ENCODE measurements at places on chromosomes 11 and 22.

DNA sequence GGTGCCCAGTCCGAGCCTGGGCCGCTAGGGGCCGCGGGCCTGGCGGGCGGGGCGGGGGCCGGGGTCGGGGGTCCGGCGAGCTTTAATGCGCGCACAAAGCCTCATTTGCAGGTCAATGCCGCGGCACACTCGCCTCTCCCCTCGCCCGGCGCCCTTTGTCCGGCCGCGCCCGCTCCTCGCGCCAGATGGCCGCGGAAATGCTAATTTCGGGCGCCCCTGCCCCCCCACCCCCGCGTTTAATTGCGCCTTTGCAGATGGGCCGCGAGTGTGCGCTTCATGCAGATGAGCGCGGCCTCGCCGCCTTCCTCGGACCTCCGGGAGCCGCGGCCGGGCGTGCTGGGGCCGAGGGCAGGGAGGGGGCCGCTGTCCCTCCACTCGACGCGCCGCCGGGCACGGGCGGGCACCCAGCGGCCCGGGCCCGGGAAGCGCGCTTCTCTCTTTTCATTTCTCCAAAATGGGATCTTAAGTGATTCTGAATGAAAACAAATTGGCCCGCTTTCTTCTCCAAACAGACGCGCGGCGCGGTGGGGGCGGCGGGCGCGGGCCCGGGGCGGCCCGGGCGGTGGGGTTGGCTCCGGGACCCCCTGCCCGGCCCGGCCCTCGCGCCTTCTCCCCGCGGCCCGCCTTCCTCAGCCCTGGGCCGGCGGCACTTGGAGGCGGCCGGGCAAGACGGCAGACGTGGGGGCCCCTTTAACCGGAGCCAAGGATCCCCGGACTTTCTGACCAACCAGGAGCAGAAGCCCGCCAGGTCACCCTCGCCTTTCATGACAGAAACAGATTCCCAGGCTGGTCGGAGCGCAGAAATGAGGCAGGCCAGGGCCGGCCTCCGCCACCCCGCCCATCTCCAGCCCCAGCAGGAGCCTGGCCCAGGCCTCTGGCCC is 22.9 kb downstream of the CDKN1C start:
- DNase-seq = no peak

- DNase-seq = no peak
Measured at GRCh38 chr11:73374151-73374550, 2.0 kb upstream of the RELT start.

DNA sequence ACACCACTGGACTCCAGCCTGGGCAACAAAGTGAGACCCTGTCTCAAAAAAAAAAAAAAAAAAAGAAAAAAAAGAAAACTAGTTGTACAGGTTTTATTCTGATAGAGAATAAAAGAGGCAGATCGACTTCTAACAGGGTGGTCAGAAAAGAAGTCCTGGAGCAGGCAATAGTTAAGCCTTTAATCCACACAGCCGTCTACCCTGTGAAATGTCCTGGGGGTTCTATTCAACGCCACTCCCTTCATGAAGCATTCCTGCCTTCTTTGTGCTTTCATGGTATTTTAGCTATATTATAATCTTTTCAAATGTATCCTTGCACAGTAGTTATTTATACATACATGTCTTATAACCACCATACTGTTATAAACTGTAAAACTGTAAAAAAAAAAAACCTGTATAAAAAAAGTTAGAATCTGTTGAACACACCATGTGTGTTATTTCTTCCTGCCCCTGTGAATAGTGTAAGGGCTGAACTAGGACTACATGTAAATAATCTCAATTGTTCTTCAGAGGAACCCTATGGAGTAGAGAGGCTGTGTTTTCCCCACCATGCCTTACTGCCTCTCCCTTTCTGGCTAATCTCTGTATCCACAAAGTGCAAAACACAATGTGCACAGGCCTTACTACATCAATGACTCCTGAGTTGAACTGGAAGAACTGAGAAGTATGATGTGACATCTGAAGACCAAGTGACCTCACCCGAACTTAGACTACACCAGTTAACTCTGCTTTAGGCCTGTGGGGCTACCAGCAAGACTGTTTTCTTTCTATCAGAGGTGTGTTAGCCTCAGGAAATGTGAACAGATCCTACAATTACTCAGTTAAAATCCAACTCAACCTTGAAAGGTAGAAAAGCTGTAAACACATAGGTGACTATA is 25.3 kb downstream of the PRCP start:
- no peak for DNase-seq

DNA sequence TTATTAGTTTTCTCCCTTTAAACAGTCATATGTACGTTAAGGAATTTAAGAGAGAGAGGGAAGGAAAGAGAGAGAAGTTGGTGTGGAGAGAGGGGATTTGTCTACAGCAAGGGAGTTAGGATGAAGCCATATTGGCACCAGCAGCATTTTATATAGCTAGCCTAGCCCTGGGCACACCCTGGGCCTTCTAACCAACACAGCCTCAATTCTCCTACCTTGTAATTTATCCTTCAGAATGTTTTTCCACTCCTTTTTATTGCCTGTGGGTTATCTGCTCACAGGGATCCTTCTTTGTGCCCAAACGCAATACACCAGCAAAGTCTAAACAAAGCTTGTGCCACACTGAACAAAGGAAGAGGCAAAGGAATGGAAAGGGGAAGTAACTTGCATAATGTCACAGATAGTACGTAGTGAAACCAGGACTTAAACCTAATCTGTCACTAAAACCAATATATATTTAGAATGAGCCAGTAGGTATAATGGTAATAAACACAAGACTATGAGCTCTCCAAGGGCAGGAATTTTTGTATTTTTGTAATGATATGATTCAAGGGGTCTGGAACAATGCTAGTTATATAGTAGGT is 613.8 kb upstream of the TENM4 start:
- DNase-seq = no peak

- DNase-seq = no peak
Measured at GRCh38 chr11:57055744-57056143, 67.0 kb downstream of the OR5AK2 start.

GRCh38 chr11:35281169-35281688 is 138.1 kb downstream of the SLC1A2 start:
- DNase-seq = no peak

DNA sequence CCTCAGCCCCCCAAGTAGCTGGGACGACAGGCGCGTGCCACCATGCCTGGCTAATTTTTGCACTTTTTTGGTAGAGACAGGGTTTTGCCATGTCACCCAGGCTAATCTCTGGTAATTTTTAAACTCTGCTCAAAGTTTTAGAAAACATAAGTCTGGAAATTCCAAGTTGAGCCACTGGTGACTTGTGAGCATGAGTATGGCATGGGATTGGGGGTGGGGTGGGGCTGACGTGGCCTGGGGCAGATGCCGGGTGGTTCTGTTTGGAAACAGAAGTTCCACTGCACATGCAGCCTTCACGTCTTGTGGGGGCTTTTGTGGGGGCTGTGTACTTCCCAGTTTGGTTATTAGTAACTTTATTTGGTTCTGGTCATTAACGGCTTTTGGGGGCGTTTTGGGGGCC is 67.3 kb downstream of the PTPRJ start:
- no peak for DNase-seq

DNA sequence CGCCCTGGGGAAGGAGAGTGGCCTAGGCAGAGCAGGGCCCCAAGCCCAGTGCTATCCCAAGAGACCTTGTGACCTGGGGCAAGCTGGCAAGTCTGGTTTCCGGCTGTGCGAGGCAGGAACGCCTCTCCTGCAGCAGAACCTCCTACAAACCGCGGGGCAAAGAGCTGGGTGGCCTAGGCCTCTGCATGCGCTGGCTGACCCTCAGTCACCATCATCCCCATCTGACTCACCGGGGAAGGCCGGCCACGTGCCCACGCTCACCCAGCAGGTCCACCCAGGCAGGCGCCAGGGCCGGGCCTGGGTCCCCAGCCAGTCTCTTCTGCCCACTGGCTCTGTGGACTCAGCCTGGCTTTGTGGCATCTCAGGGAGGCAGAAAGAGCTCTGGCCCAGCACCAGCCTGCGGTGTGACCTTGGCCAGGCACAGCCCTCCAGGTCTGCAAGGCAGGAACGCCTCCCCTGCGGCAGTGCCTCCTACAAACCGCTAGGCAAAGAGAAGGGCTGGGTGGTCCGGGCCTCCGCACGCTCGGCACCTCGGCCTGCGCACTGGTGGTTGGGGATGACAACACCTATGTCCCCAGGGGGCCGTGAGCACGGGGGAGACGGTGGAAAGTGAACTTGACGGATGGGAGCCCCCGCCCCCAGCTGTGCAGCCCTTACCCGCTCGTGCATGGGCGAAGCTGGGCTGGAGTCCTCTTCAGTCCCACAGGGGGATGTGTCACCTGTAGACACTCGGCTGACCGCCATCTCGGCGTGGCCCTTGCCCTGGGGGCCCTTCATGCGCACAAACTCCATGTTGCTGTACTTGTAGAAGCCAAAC is 38.2 kb downstream of the KIAA0930 start:
- no peak for DNase-seq

DNA sequence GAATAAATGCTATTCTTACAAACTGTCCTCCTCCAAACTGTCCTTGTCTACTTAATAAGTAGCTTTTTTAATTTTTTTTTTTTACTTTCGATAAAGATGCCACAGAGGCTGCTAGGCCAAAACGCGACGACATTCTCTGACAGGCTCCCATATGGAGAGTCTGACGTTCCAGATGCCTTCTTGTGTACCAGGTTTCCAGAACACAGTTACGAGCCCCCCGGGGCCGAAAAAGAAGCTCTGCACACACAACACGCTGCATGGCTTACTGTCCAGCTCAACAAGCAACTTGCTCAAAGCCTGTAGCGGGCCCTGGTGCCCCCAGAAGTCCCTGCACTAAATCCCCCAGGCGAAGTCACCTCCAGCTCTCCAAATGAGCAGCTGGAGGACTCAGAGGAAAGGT is 39.3 kb downstream of the LARGE1 start:
- DNase-seq = no peak

DNA sequence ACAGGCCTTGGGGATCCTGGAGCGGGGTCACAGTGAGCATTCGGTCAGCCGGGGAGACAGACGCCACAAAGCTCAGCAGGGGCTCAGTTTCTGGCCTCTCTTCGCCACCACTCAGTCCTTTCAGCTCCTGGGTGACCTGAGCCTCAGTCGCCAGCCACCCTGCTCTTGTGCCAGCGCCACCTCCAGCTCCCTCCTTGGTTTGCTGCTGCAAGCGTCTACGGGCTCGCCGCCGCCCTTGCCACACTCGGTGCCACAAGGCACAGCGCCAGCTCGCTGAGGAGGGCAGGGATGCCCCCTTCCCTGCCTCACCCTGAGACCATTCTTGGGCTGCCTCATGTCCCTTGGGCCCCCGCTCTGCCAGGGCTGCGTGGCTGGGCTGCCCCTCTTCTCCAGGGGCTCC is 1.5 kb upstream of the EEF1G start:
- no peak for DNase-seq

- DNase-seq = no peak
Measured at GRCh38 chr22:28344918-28345703, 334.5 kb downstream of the TTC28 start.

GRCh38 chr11:94776351-94777321 is 8.5 kb downstream of the AMOTL1 start:
- no peak for DNase-seq

GRCh38 chr11:76638270-76639197 is 32.0 kb downstream of the LRRC32 start:
- DNase-seq = no peak

- no peak for DNase-seq
Measured at GRCh38 chr22:48104766-48105165, 1342.3 kb downstream of the TBC1D22A start.

DNA sequence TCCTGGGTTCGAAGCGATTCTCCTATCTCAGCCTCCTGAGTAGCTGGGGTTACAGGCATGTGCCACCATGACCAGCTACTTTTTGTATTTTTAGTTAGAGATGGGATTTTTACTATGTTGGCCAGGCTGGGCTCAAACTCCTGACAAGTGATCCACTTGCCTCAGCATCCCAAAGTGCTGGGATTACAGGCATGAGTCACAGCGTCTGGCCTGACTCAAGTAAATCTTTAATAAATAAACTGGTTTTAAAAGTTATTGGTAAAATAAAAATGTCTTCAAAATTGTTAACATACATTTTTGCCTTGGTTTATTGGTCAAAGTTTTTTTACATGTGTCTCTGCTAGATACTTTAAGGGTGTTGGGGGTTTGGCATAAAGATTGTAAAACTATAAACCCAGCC is 7.3 kb upstream of the PES1 start:
- DNase-seq = no peak

- no peak for DNase-seq
Measured at GRCh38 chr11:82855616-82856015, 44.6 kb downstream of the PRCP start.

DNA sequence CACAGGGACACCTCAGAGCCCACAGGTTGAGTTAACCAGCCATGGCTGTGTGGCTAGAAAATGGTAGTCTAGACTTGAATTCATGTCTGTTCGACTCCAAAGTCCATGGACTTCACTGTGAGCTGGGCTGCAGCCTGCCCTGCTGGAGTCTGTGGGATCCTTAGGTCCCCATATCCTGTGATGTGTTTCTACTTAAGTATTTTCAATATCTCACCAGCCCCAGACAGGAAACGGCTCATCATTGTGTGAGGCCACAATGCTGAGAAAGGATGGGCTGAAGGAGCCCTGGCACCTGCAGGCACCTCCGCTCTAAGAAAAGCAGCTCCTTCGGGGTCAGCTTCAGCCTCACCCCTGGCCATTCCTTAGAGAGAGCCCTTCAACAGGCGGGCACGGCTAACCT is 93.1 kb downstream of the NAT10 start:
- no peak for DNase-seq

DNA sequence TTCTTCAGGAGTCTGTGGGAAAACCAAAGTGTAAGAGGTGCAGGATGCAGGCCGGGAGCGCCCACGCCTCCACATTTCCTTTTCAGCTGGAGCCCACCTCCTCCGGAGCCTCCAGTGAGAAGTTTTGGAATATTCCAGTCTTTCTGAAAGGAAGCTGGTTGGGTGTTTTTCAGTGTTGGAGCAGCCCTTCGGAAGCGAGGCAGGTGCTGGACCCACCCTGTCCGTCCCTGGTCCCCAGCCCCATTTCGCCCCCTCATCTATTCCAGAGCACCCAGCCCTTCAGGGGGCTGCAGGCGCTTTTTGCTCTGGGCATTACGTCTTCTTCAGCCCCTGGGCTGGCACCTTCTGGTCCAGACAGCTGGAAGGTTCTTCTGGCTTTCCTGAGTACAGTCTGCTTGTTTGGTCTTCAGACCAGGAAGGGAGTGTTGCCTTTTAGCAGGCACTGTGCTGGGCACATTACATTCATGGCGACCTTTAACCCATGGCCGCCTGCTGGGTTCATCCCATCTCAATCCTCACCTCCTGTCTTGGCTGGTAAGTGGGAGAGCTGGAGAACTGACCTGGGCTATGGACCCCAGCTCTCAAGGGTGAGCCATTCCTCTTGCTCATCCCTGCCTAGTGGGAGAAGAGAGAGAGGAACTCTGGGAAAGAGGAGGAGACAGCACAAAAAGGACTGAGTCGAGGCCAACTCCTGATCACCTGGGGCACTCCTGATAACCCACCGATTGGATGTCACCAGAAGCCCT is 710 bp upstream of the THY1 start:
- DNase-seq = no peak

All from iPS DF 6.9 (cell line).